ENCODE measurements at places on chromosomes 11 and 22.

DNA sequence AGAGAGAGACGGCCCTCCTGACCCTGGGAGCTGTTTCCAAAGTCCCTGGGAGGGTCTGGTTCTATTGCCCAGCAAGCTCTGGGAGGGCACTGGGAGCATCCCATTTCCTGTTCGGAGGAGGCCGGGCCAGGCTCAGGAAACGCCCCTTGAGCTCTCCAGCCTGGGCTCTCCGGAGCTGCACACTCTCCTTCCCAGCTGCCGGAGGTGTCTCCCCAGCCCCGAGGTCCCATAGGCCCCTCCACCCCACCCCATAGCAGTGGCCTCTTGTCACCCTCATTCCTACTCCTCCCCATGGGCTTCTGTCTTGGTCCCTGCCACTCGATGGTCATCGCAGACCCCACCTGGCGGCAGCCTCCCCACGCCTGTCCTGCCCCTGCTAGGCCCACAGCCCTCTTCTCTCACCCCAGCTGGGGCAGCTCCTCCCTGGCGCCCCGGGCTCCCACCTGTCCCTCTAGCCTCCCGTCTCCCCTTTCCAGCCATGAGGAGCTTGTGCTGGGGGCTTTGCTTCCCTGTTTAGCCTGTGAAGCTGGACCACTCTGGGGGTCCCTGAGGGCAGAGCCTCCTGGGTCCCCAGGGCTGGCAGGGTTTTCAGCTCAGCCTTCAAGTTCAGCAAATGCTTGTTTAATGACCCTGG, 2.8 kb downstream of the TSPAN32 start:
- DNase-seq, result no peak

GRCh38 chr11:70415191-70415590, 16.9 kb downstream of the CTTN start:
- no peak for DNase-seq

DNA sequence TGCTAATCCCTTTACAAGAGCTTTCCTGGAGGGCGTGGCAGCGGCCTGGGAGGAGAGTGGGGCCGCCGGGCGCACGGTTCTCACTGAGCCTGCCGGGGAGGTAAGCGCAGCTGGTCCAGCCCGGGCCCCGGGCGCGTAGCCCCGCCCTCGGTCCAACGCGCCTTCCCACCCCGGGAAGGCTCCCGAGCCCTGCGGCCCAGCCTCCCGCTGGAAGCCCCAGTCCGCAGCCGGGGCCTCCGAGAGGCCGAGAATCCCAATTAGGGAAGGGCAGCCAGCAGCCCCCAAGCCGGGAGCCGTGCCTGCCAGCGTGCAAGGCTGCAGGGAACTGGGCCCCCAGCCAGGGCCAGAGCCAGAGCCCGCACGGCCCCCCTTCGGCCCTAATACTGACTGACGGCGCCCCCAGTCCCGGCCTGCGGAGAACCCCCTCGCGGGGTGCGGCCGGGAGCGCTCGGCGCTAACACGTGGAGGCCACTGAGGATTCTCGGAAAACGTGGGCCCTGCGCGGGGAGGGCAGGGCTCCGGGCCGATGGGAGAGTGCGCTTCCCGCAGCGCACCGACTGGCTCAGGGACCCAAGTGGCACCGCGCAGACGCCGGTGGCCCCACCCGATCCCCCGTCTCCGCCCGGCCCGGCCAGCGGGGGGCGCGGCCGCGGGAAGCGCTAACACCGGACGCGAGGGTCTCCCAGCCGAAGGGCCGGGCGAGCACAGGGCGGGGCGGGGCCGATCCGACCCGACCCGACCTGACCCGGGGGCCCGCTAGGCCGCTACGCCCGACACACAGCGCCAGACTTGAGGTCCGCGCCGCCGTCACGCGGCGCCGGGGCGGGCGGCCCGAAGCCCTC, 5.7 kb downstream of the ZFTA start:
- peak; percentile 30 for DNase-seq

DNA sequence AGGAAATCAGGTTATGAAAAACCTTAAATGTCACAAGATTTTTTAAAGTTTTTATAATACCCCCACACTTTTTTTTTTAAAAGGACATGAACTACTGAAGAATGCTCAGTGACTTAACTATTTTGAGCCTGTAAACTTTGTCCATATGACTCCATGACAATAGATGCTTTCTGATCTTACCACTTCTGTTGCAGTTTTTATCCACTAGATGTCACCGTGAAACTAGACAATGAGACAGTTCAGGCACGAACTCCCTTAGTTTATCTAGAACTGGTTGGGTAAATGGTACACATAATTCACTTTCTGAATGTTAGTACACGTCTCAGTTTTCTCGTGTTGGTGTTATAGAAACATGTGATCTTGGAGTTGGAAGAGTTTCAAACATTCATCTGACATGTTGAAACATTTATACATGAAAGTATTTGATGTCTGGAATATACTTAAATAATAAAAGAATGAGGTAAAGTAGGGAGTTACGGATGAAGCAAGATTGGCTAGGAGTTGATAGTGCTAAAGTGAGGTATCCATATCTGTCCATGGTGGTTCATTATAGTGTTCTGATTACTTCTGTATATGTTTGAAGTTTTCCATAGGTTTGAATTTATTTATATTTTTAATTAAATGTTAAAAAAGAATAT, 8.1 kb downstream of the CCDC15 start:
- DNase-seq, result no peak

DNA sequence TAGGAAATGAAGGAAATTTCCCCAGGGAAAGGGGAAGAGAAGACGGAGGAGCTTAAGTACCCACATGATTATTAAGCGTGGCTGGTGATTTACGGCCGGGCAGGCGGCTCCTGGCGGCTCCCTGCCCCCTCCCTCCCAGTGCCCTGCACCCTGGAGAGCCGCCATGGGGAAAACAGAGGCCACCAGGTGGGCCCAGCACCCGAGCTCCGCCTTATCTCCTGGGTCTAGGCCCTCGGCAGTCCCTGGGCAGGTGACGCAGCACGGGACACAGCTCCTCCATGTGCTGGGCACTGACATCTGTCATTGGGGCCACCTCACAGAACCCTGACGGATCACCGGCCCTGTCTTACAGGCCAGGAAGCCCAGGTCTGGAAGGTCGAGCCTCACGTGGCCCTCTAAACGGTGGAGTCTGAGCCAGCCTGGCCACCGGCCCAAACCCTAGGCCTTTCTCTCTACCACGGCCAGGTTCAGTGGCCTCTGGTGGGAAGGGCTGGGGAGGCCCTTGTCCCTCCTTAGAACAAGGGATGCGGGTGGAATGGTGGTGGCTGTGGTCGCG, 60.2 kb upstream of the PPARA start:
- DNase-seq, result no peak

DNA sequence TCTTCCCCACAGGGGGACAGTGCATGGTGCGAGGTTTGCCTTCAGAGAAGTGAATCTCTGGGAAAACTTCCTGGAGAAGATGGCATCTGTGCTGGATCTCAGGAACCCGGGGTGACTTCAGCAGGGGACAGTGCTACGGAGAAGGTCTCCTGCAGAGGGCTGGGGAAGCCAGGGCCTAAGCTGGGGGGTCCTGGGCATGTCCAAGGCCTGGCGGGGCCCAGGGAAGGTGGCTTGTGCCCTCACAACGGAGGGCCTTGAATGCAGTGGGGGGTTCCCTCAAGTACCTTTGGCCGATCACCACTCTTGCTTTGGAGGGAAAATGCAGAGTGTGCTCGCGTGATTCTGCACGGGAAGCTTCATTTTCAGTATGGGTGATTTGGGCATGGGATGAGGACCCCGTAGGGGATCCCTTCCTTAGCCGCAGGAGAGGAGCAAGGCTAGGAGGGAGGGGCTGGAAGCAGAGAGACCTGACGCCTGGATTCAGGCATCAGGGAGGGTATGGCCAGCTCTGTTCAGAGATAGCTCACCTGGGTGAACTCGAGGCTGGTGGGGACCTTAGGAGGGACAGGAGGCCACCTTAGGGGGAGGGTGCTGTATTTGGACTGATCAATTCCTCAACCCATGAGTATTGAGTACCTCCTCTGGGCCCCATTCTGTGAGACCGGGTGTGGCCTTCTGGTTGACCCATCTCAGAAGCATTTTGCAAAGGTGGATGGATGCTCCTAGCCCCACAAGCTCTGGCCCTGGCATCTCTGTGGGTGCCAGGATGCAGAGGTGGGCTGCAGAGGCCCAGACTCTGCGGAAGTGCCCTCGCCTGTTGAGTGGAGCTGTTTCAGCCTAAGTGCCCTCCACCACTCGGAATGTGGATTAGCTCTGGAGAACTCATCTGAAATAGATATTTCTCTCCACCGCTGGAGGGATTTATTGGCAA, 529.4 kb downstream of the TBC1D22A start:
- DNase-seq, result no peak

GRCh38 chr11:77361184-77361583, 59.7 kb upstream of the GDPD4 start:
- no peak for DNase-seq

- no peak for DNase-seq
These were observed 108.5 kb downstream of the PHF21B start for GRCh38 chr22:44901301-44901700.

GRCh38 chr22:32823024-32823730, 21.7 kb downstream of the TIMP3 start:
- DNase-seq, result peak; percentile 30

- DNase-seq, result no peak
These were observed 624.7 kb upstream of the B3GAT1 start for GRCh38 chr11:135036488-135037297.

DNA sequence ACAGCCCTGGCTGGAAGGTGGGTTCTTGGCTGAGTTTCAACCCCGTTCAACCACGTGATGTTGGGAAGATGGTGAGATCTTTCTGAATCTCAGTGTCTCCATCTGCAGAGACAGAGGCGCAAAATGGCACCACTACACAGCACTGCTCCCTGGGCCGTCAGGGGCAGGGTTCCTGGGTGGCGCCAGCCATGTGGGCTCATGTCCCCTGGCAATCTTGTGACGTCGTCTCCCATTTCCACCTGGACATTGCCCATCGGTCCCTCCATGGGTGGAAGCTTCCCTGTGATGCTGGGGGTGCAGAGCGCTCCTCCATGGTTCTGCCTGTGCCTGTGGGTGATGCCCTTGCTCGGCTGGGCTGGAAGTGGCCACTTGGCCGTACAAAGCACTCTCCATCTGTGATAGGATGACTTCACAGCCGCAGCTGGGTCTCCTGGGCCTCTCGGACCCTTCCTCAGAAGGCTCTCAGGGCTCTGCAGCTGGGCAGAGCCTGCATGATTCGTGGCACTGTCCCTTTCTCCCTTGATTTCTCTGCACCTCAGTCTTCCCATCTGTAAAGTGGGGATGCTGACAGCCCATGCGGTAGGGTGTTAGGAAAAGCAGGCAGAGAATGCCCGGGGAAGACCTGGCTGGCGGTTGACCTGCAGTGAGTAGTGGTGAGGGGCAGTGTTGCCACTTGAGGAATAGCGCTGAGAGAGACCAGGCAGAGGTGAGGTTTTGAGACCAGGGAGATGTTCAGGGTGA, 35.2 kb downstream of the SMIM38 start:
- no peak for DNase-seq

DNA sequence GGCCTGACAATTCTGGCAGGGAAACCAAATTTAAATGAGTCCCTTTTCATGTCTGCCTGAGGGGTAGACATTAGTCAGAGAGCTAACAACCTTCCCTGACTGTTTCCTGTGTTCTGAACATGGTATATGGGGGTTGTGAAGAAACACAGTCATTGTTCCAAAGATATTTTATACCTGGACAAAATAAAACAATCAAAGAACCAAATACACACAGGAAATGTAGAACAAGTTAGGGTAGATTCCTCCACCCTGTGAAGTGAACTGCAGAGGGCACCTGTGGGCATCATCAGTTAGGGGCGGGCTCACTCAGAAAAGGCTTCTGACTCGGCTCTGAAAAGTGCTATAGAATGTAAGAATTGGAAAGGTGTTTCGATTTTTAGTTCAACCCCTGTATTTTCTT, 231.9 kb upstream of the CADM1 start:
- DNase-seq, result no peak

DNA sequence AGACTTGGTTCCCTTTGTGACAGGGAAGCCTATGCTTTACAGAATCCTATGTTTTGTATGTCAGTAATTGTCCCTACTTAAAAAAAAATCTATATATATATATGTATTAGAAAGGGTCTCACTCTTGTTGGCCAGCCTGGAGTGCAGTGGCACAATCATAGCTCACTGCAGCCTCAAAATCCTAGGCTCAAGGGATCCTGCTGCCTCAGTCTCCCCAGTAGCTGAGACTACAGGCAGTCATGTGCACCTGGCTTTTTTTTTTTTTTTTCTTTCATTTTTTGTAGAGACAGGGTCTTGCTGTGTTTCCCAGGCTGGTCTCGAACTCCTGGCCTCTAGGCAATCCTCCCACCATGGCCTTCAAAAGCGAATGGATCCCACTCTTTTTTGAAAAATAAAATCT, 2.1 kb upstream of the NEAT1 start:
- DNase-seq, result no peak

DNA sequence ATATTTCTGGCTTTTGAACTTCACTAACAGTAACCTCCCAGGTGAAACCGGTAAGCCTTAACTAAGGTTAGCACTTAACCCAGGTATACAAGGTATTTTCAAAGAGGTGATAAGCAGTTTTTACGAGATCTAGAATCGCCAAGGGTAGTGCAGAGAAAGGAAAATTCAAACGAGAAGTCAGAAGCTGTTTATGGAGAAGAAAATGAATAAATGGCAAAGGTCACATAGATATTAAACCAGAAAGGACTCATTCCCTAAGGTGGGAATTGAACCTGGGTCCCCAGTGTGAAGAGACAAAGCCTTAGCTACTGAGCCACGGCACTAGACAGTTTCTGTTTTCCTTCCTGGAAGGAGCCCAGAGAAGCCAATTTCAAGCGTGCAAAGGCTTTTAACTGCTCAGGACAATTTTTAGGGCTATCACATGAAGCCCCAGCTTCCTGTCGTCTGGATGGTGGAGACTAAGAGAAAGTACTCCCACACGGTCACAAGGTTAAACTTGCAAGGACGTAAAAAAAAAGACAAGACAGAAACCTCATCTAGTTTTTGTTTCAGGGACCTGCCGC, 5.7 kb upstream of the C1QTNF6 start:
- DNase-seq, result no peak

DNA sequence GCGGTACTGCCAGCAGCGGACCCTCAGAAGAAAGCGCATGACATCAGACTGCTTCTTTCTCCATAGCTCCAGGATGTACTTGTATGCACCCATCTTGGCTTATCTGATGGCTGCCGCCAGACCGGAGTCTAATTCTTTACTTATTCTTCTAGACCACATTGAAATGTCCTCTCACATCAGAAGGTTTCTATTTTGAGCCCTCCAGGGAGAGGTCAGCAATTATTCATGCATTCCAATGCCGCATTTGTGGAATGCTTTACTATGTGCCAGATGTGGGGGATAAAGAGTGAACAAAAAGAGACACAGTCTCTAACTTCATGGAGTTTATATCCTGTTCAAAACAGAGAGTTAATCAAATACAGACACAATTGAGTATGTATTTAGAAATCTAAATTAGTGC, 230.1 kb downstream of the MIAT start:
- DNase-seq, result no peak

- DNase-seq, result no peak
These were observed 2.7 kb downstream of the MUC5AC start for GRCh38 chr11:1160231-1161101.

All from CD4-positive, alpha-beta T cell (primary cell).